ENCODE measurements at places on chromosomes 7 and 10. TPM values are rescaled to one million over a fixed set of nuclear protein-coding genes. Genes with fewer than 3 reads are reported as not detected.

The CFAP70 gene
- 0.30 TPM for total RNA-seq

The EDRF1 gene
- 13.6 TPM for total RNA-seq

The CACUL1 gene
- 20.8 TPM for total RNA-seq

The DGKB gene
- not detected for total RNA-seq

The SPAG6 gene
- not detected for total RNA-seq

The ASIC3 gene
- not detected for total RNA-seq

The ST8SIA6 gene
- 0.32 TPM for total RNA-seq

The CALHM1 gene
- not detected for total RNA-seq

The SP4 gene
- total RNA-seq: 8.8 TPM

The LIPN gene
- total RNA-seq: not detected

The DLX6 gene
- total RNA-seq: not detected

The NUTM2D gene
- total RNA-seq: 0.65 TPM

The ZNF107 gene
- 1.6 TPM for total RNA-seq

The CALCR gene
- total RNA-seq: not detected

The SFTPD gene
- total RNA-seq: not detected

The ADCYAP1R1 gene
- 4.2 TPM for total RNA-seq

The LRIT1 gene
- total RNA-seq: not detected

The IKZF1 gene
- not detected for total RNA-seq

The TACR2 gene
- under 0.01 TPM for total RNA-seq

The FAM25A gene
- not detected for total RNA-seq

The TET1 gene
- 0.32 TPM for total RNA-seq

The HIPK2 gene
- 8.8 TPM for total RNA-seq

The GGCT gene
- total RNA-seq: 40.6 TPM

The RELN gene
- total RNA-seq: 1.6 TPM

The KLLN gene
- total RNA-seq: 0.30 TPM

The DKK1 gene
- 206 TPM for total RNA-seq

The GJD4 gene
- total RNA-seq: not detected

The ABCC2 gene
- 0.61 TPM for total RNA-seq

The BAMBI gene
- 1.3 TPM for total RNA-seq

The OGDHL gene
- total RNA-seq: 0.91 TPM

The HABP2 gene
- total RNA-seq: not detected

The AVPI1 gene
- total RNA-seq: 1.5 TPM

The NEURL1 gene
- 0.15 TPM for total RNA-seq

The KIAA1217 gene
- 2.6 TPM for total RNA-seq

The METTL27 gene
- total RNA-seq: 1.7 TPM

The RET gene
- total RNA-seq: not detected

The CD36 gene
- 0.15 TPM for total RNA-seq

The FAM131B gene
- 1.4 TPM for total RNA-seq

The SDK1 gene
- total RNA-seq: 0.32 TPM

The EGR2 gene
- total RNA-seq: not detected

The RAB18 gene
- total RNA-seq: 43.9 TPM

The AGAP3 gene
- 55.6 TPM for total RNA-seq

The IFIT1B gene
- total RNA-seq: not detected

The CTNNA3 gene
- not detected for total RNA-seq

The VSIR gene
- 6.5 TPM for total RNA-seq

The NPFFR1 gene
- total RNA-seq: not detected

The CHST3 gene
- 8.4 TPM for total RNA-seq

The PRKG1 gene
- total RNA-seq: 1.1 TPM

The CCDC172 gene
- total RNA-seq: not detected

The MYL10 gene
- not detected for total RNA-seq

The ATOH7 gene
- total RNA-seq: not detected

The IDE gene
- 25.0 TPM for total RNA-seq

The PILRA gene
- not detected for total RNA-seq

The FBXW4 gene
- total RNA-seq: 30.1 TPM

The SOSTDC1 gene
- not detected for total RNA-seq

The GRID1 gene
- not detected for total RNA-seq

The SLC25A13 gene
- total RNA-seq: 27.3 TPM

The ELOVL3 gene
- not detected for total RNA-seq

The CLDN4 gene
- total RNA-seq: not detected

All from epithelial cell of umbilical artery (primary cell).